Left renal pelvis (tissue), 4 donors: ENCODE measurements at places on chromosomes 7 and 10.
A peak's percentile ranks its signal among the peaks of the same experiment; 100 is the strongest.

GRCh38 chr7:150389532-150389816 lies 10.3 kb downstream of the ZNF775 start:
- DNase-seq: no peak

DNA sequence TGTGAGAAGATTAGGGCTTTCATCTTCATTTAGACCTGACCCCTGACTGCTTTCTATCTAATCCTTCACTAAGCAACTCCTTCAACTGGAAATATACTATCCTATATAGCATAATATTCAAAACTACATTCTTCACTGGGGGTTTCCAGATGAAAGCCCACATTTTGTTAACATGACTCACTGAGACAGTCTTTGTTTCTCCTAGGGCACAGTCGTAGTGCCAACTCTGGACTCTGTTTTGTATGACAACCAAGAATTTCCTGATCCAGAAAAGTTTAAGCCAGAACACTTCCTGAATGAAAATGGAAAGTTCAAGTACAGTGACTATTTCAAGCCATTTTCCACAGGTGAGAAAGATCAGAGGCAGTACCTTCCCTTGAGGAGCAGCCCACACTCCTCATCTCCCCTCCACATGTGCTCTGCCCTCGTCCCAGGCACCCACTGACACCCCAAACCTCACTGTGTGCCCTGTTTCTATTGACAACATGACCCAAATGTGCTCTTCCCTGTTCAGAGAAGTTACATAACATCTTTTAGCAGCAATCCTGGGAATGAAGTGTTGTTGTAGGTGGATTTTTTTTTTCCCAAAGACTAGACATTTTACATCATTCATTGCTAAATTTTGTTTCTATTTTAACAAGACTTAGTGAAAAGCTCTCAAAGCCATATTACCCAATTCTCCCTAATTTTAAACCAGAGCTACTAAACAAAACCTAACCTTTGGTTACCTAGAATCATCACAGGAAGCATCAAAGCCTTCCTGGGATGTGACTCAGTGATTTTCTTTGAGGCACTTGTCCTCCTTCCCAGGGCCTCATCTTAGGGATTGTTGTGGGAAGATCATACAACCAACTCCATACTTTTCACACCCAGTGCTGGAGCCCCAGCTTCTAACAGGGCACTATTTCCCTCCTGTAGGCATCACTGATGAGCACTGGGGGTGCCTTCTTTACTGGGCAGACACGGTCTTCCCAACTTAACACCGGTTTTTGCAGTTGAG lies 10.7 kb downstream of the CYP2E1 start:
- no peak for DNase-seq

DNA sequence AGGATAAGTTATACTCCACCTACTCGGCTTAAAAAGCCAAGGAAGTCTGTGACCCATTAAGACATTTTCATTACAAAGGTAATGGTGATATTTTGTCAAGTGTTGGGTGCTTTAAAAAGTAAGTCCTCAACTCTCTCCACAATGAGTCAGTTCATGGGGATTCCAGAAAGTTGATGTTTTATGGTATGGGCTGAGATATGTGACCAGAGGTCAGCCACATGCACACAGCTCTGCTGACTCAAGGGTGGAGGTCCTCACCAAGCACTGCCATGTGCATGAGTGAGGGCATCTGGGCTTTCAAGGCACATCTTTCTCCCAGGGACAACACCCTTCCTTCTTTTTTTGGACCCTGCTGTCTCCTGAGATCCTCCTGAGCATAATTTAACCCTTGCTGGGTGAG lies 292.9 kb downstream of the PTEN start:
- DNase-seq: no peak

- DNase-seq: no peak
Observed at GRCh38 chr10:655184-655583, 34.3 kb downstream of the DIP2C start.

GRCh38 chr10:118986815-118987790 lies 42.4 kb upstream of the NANOS1 start:
- DNase-seq: no peak

GRCh38 chr10:89279421-89279869 lies 22.4 kb upstream of the IFIT2 start:
- DNase-seq: no peak

DNA sequence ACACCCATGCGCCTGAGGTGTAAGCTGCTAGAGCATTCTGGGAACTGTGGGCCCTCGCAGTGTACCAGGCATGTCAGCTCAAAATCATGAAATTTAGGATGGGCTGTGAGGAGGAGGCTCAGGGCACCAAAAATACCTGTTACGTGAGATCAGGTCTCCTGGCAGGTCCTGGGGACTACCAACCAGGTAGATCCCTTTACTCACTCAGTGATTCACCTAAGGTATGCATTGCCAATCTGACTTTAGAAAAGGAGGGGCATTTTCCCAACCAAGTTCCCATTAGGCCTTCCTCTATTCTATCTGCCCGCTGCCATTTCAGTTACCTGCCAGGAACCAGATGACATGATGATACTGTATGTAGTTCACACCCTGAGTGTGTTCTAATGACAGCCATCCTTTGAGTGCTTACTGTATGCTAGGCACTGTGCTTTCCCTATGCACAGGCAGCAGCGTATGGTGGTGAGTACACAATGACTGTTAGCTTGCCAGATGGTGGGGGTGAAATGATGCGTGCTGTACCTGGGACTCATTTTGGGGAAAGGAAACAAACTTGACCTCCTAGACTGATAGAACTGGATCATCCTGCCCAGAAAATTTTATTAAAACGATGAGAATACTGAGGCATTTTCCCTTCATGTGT lies 62.0 kb downstream of the CFAP58 start:
- no peak for DNase-seq

DNA sequence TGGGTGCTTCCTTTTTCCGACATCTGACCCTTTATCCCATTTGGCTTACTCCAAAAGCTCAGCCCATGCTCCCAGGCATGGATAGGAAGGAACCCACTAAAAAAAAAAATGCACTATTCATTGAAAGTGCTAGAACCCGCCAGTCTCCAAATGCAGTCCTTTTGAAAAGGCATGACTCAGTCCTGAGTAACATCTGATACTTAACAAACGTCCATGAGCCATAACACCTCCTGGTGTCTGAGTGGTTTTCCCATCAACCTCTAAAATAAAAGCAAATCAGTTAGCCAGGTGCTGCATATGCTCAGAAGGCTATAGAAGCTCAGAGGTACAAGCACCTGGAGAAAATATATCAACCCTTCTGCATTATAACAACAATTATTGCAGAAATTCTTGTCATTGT lies 45.0 kb upstream of the CACUL1 start:
- no peak for DNase-seq

DNA sequence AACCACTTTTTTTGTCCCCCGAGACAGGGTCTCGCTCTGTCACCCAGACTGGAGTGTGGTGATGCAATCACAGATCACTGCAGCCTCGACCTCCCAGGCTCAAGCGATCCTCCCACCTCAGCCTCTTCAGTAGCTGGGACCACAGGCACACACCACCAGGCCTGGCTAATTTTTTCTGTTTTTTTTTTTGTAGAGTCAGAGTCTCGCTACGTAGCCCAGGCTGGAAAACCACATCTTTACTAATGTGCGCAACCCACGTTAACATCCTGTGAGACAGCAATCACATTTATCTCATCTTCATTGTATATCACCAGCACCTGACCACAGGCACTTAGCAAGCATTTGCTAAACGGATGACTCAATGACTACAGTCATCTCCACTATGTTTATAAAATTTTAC lies 77.8 kb upstream of the ATP6V0A4 start:
- DNase-seq: no peak

DNA sequence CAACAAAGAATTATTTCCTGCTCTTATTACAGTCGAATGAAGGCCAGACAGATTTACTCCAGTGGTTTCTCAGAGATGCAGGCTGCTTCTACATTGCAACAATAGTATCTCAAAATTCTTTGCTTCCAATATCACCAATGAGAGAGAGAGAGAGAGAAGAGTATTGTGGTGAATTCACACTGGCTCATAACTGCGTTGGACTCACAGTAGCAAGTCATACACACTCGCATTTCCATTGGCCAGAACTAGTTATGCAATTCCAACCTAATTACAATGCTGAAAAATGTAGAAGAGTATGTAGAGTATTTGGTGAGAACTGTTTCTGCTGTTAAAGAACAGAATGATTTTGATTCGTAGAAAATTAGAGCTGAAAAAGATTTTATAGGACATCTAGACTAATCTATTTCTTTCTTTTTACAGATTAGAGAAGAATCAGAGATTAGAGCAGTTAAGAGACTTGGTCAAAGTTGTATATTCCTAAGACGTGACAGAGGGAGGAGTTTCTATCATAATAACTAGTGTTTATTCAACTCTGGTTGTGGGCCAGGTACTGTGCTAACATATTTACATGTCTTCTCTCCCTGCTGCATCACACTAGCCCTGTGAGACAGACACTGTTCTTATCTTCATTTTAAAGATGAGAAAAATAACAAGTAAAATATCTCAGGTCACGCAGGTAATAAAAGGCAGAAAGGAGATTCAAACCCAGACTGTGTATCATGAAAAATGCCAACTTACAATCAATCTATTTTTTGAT lies 34.6 kb upstream of the PDK4 start:
- no peak for DNase-seq

DNA sequence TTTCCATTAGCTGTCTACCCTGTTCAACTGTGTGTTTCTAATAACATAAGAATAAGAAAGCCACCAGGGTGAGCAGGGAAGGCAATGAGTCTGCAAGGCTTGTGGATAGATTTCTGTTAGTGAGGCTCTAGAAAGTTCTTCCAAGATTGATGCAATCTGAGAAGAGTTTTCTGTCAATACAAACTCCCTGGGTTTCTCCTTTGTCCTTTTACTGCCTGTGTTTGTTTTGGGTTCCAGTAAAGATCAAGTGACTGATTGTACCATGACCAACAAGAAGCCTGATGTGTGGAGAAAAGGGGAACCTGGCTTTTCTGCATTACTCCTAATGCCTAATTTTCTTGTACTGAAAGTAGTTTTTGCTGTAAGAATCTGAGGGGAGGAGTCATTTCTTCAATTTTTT lies 139.9 kb downstream of the CFTR start:
- DNase-seq: no peak

DNA sequence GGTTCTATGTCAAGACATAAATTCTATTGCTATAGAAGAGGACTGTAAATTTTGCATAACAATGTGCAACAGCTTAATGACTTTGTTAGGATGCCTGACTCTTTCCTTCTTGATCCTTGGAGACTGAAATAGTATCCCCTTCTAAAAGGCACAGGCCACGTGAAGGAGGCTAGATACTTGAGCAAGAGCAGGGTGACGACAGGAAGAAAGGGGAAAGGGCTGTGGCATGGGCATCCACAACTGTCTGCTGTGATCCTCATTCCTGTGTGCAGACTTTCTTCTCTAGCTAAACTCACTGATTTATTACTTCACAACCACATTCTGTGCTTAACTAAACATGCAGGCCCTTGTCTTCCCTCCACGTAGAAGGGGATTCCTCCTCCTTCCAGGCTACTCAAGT lies 1111.8 kb upstream of the C7orf33 start:
- DNase-seq: peak; percentile 25

GRCh38 chr7:39838326-39838725 lies 111.7 kb upstream of the CDK13 start:
- peak; percentile 12 for DNase-seq

GRCh38 chr10:99888622-99889021 lies 106.2 kb downstream of the ABCC2 start:
- DNase-seq: no peak

DNA sequence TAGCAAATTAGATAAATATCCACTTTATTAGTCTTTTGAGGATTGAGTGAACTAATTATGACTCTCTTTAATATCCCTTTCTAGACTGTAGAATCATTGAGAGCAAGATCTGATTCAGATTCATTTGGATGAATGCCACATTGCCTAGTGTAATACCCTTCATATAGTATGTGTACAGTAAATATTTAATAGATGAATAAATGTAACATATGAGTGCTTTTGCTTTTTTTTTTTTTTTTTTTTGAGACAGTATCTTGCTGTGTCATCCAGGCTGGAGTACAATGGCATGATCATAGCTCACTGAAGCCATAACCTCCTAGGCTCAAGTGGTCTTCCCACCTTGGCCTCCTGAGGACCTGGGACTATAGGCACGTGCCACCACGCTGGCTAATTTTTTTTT lies 14.8 kb downstream of the SAMD8 start:
- no peak for DNase-seq

- DNase-seq: no peak
Observed at GRCh38 chr7:82172017-82172416, 271.6 kb downstream of the CACNA2D1 start.

DNA sequence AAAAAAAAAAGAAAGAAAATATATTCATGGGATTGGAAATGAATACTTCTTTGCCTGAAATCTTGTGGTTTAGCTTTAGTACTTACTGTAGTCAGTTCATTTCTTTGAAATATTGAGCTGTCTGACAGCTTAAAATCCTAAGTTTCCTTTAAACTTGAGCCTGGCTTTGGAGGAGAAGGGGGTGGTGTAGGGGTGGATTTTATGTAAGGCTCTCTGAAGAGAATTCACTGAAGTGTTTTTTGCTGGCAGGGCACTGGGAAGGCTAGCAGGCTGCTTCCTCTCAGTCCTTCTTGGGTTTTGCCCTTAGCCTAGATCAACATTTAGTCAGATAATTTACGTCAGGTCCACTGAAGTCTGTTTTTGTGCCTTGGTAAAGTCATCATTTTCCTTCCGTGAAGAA lies 516.5 kb downstream of the AUTS2 start:
- no peak for DNase-seq

DNA sequence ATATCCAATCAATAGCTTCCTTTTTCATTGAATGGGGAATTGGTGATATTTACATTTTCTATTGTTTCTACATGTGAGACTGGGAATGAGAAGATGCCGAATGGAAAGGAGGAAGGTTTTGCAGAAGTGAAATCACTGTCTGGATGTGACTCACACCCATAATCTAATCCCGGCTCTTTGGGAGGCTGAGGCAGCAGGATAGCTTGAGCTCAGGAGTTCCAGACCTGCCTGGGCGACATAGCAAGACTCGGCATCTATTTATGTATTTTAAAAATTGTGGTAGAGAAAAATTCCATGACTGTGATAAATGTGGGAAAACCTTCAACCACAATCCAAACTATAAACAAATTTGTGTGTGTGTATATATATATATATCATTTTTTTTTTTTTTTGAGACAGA lies 10.9 kb upstream of the FIS1 start:
- no peak for DNase-seq

- DNase-seq: no peak
Observed at GRCh38 chr10:125123476-125124114, 36.8 kb downstream of the CTBP2 start.

- DNase-seq: no peak
Observed at GRCh38 chr7:31145339-31145738, 93.2 kb downstream of the ADCYAP1R1 start.

GRCh38 chr7:111529507-111530355 lies 32.6 kb downstream of the IMMP2L start:
- no peak for DNase-seq

GRCh38 chr7:68276725-68277124 lies 1280.1 kb downstream of the TYW1 start:
- no peak for DNase-seq
